SW 1271 (cell line): ENCODE measurements at places on chromosomes 4 and X.

DNA sequence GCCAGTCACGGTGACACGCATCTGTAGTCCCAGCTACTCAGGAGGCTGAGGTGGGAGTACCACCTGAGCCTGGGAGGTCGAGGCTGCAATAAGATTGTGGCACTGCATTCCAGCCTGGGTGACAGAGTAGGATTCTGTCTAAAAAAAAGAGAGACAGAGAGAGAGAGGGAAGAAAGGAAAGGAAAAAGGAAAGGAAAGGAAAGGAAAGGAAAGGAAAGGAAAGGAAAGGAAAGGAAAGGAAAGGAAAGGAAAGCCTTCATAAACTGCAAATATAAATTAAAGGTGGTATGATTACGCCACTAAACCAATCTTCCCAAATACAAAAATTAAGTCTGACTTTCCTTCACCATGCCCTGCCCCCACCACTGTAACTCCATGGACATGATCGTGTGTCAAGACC lies 259.3 kb upstream of the GATB start:
- DNase-seq, result no peak

DNA sequence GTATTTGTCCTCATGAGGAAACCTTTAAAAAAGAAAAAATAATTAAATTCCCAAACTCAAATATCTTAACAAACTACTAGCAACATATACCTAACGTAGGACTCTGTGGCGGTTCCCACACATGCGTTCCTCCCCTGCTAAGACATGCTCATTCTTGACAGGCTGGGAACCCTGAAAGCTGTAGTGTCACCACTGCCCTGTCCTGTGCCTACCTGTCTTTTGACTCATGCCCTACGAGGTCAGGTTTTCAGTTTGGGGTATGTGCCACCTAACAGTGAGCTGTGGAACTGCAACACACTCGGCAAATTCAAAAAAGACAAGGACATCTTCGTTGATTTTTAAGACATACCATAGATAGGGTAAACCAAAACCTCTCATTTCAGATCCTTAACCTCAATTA lies 17.8 kb downstream of the IDS start:
- peak; percentile 19 for DNase-seq

GRCh38 chrX:43974100-43974475 lies 898 bp upstream of the NDP start:
- no peak for DNase-seq

DNA sequence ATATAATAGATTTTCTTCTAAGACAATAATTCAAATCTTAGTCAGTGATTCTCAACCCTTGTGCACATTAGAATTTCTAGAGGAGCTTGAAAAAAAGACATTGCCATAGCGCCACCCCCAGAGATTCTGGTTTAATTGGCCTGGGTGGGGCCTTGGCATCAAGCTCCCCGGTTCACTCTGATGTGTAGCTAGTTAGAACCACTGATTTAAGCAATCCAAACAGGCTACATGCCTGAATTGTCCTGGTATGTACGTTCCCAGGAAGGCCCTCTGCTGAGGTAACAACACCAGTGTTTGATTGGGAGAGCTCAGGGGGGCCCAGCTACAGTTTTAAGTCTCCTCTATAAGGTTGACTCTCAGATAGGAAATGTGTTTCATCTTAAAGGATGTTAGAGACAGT lies 1.3 kb upstream of the ATP10D start:
- DNase-seq, result no peak

DNA sequence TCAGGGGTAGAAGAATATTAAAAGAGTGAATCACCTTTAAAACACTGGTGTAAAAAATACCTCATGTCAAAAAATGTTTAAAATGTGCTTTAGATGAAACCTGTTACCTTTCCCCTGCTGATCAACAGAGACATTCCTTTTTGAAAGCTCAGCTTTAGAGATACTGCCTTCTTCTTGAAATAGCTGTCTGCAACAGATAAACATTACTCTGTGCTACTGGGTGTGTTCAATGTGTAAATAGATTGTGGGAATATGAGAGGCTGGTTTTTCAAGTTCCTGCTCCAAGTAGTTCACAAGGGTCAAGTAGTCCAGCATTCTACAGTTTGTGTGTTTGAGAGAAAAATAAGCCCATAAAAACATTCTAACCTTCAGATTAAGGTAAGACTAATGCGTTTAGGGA lies at the start of gene SYTL5:
Gene SYTL5, plus strand, starts transcription at position 263 of the 400 bp plus-strand sequence. CDS start 27,337 bp downstream, outside the sequence.
- DNase-seq, result no peak

DNA sequence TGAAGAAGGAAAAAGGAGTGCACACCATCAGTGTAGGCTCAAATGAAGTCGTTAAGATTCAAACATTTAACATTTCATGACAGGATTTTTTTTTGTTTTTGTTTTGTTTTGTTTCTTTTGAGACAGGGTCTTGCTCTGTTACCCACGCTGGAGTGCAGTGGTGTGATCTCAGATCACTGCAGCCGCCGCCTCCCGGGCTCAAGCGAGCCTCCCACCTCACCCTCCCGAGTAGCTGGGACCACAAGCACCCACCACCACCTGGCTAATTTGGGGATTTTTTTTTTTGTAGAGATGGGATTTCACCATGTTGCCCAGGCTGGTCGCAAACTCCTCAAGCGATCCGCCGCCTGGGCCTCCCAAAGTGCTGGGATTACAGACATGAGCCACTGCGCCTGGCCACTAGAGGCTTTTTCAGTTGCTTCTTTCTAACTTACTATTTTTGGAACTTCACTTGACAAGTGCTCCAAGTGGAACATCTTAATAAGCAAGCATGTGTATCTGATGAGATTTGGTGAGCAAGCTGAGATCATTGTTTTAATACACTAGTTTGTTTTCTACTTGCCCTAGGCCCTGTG lies 78.9 kb upstream of the CNKSR2 start:
- no peak for DNase-seq

GRCh38 chr4:41260116-41260733 lies 3.5 kb downstream of the UCHL1 start:
- DNase-seq, result no peak

DNA sequence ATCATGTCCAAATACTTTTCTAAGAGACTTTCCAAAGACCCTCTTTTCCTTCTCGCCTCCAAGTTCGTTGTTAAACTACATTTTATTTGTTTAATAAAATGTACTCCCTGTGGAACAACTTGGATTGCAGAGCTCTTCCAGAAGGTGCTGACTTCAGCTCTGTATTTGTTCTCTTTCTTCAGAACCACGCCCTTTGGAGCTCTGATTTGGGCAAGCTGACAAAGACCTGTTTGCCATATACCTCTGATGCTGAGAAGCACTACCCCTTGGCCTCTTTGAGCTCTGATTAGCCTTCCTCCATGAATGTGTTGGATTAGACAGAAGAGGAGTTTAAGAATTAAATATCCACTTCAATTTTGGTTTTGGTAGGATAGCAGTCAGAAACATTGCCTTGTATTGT lies 815.1 kb upstream of the POU3F4 start:
- no peak for DNase-seq

DNA sequence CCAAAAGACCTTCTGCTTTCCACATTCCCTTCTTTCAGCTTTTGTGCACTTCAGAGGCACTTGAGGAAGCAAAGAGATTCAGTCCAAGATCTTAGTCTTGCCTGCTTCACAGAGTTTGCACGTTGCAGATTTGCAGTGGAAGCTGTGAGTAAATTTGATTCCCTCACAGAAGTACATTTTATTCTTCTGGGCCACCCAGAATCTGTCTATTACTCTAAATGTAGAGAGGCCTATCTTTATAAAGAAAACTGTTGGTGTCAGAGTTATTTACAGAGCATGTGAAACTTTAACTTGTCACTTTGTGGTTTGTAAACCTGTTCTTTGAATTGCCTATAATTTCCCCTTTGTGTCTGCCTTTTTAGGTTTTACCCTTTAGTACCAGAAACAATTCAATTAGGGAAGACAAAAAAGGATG lies 15.5 kb downstream of the SPRY1 start:
- no peak for DNase-seq

DNA sequence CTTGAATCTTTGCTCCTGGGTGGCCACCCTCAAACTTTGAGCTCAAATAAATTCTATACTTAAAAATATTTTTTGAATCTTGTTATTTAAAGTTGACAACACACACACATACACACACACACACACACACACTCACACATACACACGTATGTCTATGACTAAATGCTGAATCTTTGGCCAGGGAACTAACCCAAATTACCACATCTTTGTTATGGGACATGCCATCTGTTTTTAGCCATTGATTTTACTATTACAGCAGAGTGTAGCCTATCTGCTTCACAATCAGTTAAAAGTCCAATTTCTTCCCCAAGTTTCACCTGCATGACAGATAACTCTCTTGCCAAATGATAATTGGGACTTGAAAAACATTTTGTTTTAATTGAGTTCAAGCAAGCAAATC lies 45.0 kb upstream of the USP46 start:
- no peak for DNase-seq
